ENCODE measurements at places on chromosomes 1 and 21.
A peak's percentile ranks its signal among the peaks of the same experiment; 100 is the strongest.

DNA sequence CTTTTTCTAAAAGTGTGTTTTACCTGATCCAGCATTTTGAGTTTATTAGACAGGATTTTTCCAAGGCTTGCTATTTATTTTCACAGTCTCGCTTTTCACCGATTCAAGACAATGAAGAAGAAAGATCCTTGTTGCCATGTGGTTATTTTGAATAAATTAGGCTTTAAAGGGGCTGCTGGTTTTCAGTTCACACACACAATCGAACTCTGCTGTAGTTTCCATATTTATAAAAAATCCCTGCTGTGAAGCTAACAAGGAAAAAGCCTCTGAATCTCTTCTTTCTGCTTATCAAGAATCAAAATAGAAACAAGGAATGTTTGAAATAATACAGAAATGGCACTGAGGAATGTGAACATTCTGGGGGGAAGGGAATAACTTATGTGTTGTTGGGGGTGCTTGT, 102.5 kb upstream of the KAZN start:
- DNase-seq: no peak

GRCh38 chr21:33029975-33030461, 4.3 kb downstream of the OLIG2 start:
- DNase-seq: no peak

- DNase-seq: no peak
These were observed 1466.4 kb downstream of the PLA2G4A start for GRCh38 chr1:188295157-188295556.

- no peak for DNase-seq
These were observed 128.4 kb upstream of the NGF start for GRCh38 chr1:115466433-115466832.

GRCh38 chr1:108592030-108592759, 32.3 kb downstream of the EEIG2 start:
- DNase-seq: no peak

DNA sequence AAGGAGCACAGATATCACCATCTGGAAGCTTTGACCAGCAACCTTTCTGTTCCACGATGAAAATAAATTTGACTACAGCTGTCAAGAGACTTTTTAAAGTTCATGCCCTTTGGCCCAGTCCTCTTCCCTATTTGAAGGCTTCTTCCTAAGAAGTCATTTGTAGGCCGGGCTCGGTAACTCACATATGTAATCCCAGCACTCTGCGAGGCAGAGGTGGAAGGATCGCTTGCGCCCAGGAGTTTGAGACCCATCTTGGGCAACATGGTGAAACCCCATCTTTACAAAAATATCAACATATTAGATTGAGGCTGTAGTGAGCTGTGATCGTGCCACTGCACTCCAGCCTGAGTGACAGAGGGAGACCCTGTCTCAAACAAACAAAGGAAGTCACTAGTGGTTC, 58.3 kb upstream of the IFFO2 start:
- DNase-seq: no peak

GRCh38 chr1:59511476-59512465, 214.9 kb downstream of the FGGY start:
- peak; percentile 82 for DNase-seq

- DNase-seq: peak; percentile 83
These were observed 73.8 kb upstream of the ZNF281 start for GRCh38 chr1:200483491-200484143.

DNA sequence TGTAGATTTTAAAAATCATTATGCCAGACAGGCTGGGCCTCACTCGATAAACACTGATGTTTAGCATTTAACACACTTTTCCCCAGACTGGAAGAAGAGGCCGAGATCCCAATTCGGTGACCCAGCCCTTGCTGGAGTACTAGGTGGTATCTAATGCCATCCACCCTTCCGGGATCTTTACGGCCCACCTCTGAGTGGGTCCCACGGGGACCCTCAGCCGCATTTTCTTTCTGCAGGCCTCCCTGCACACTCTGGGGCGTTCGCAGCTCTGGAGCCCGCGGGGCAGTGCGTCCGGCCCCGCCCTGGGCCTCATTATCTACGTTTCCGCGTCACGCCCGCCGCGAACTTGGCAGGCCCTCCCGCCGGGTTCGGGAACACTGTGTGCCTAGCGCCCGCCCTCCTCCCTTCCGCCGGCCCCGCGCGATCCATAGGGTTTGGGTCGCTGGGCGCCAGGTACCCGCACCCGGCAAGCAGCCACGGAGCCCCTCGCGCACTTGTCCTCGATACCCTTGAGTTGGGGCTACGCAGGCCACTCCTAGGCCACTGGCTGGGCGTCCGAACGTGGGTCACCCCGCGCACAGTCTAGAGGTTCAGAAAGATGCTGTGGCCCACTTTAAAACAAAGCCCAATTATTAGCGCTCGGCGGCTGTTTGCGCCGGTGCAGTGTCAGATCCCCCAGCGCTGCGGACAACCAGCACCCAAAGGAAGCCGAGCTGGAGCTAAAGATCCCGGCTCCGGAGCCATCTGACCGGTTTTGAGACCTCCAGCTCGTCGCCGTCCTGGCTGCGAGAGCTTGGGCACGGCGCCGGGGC, 950 bp upstream of the EVA1C start:
- peak; percentile 94 for DNase-seq

DNA sequence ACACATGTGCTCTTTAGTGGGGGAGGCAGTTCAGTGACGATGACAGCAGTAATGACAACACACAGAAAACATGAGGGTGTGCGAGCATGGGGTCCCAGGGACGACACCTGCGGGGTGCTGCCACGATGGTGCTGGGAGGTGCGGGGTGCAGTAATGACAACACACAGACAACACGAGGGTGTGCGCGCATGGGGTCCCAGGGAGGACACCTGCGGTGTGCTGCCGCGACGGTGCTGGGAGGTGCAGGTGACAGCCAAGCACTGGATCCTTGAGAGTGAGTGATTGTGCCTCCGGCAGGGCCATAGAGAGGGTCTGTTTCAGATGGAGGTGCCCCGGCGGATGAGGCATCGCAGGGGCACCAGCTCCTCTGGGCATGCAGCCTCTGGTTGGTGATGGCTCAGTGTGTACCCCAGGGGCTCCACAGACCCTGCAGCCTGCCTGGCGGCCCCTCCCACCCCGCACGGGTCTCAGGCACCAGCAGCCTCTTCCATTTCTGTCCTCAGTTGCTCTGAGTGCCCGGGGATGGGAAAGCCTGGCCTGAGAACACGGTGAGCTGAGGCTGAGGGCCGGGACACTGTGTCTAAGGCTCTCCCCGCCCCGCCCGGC, 191.7 kb upstream of the ARHGEF16 start:
- DNase-seq: no peak

DNA sequence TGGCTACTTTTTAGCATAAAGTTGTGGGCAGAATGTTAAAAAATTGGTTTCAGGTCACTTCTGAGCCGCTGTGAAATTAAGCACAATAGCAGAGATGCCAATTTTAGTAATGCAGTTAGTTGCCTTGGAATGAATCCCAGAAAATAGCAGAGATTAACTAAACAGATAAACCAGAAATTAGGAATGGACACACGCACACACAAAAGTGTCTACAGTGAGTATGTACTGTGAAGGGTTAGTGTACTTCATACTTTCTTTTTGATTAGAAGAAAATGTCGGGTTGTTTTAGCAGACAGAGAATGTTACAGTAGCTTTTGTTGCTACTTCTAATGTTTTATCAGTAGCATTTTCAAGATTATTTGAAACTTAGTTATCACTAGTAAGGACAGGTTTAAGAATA, 106.7 kb downstream of the LEPR start:
- peak; percentile 86 for DNase-seq

- DNase-seq: no peak
These were observed 147.7 kb downstream of the TGFB2 start for GRCh38 chr1:218492874-218493273.

- no peak for DNase-seq
These were observed 73.8 kb upstream of the MORC3 start for GRCh38 chr21:36246080-36246631.

- no peak for DNase-seq
These were observed 26.6 kb downstream of the CDC14A start for GRCh38 chr1:100378956-100379355.

GRCh38 chr1:23908453-23909341, 4.5 kb downstream of the CNR2 start:
- DNase-seq: no peak

GRCh38 chr1:11429226-11429625, 49.7 kb upstream of the DISP3 start:
- DNase-seq: no peak

DNA sequence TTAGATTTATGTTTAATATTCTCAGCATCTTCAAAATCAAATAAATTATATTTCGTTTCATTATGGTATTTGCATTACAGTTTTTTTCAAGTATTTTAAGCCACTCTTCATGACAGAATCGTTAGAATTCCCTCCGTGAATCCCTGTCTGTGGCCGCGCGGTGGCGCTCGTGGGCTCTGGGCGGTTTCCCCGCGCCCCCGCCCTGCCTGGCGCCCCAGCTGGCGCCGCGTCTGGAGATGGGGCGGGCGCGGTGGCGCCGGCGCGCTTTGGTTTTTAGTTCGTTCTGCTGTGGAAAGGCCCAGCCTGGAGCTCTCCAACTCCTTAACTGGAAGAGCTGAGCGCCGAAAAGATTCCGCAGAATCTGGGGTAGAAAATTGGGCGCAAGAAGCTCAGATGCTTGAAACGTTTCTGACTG, 25.7 kb downstream of the PRMT2 start:
- DNase-seq: peak; percentile 82

DNA sequence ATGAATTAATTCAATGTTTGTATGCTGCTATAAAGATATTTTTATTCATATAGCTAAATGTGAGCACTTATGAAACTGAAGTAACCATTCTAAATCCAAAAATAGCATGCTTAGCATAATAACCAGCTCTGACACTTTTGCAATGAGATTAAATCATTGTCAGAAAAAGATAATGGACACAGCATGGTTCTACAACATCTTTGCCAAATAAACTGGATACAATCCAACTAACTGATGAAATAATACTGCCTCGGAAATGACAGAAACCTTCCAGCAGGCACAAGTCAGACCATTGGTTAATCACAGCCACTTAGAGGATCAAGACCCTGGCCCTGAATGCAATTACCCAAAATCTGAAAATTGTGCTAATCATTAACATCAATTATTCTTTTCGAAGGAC, 592.7 kb upstream of the ADGRL4 start:
- no peak for DNase-seq

- no peak for DNase-seq
These were observed 130.4 kb downstream of the AK5 start for GRCh38 chr1:77412069-77412819.

- no peak for DNase-seq
These were observed 21.7 kb downstream of the RNF187 start for GRCh38 chr1:228508840-228509415.

GRCh38 chr1:58041621-58042020, 504.9 kb downstream of the OMA1 start:
- DNase-seq: no peak

DNA sequence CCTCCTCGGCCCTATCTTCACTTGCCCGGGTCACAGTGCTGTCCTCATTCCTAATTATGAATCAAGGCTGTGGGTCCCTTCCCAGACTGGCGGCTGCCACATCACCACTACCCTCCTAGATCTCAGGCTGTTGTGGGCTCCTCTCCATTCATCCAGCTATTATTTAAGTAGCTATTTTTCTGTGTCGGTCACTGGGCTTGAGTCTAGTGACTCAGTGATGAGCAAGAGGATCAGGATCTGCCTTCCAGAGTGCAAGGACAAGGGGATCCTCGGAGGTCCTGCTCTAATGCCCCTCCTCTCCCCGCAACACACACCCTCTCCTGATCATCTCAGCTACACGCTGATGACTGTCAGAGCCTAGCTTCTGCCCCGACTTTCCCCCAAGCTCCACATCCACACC, 34.1 kb downstream of the CDCP2 start:
- peak; percentile 47 for DNase-seq

DNA sequence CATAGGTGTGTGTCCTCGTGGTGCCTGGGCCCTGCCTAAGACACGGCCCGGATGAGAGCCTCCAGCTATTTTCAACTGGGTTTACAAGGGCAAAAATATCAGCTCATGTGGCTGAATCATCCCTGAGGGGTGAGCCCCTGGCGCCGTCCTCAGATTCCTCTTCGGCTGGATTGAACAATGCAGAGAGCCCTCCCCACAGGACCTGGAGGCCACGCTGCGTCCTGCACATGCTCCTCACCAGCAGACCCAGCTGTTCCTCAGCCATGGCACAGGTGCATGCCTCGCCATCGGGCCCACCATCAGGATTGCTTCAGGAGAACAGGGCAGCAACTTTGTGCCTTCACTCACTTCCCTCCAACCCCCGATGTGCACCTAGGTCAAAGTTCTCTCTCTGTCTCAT, 35.3 kb downstream of the TFF3 start:
- no peak for DNase-seq

GRCh38 chr1:165431079-165431478, 13.8 kb downstream of the RXRG start:
- DNase-seq: no peak

DNA sequence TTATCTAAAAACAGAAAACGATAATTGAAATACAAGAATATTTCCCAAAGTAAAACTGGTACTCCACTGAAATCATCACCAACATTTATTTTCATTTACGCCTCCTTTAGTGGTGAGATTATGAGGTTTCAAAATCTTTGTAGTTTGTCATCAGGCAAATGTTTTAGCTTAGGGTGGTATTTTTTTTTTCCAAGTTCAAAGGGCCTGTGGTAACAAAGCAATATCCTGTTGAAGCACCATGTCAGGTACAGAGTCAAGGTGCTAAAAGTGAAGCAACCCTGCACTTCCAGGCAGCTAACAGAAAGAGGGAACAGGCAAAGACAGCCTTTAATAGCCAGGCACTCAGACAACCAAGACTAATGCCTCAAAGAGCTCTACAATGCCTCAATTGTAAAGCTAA, 89.2 kb downstream of the JAK1 start:
- DNase-seq: no peak

DNA sequence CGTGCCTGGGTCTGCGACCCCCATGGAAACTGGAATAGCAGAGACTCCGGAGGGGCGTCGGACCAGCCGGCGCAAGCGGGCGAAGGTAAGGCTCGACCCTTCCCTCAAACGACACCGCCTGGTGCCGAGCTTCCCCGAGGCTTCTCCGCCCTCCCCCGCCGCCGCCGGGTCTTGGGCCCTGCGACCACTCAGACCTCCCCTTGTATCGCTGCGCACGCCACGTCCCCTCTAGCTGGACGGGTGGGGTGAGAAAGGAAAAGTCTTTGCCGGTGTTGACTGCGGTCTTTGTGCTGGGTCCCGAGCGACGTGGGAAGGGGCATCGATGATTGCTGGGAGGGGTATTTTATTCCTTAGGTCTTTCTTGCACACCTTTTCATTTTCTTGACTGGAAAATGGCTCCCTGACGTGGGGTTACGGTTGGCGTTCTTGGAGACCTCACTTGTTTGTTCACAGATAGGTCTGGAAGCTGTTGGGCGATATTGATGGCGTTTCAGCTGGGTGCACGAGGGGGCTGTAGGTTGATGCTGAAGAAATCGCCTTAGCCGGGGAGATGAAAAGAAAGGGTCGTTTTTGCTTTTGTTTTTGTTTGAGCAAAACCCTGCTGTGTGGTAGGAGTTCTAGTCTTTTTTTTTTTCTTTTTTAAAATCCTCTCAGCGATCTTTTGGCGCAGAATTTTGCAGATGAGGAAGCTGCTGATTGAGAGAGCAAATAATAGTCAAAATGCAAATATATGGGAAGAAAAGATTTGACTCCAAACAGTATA, 776 bp downstream of the KDM1A start:
- DNase-seq: peak; percentile 63

- no peak for DNase-seq
These were observed 20.5 kb downstream of the SLC19A2 start for GRCh38 chr1:169465281-169465680.
